Thoracic aorta endothelial cell (primary cell): ENCODE measurements at places on chromosomes 1 and 21. TPM values are rescaled to one million over a fixed set of nuclear protein-coding genes. Genes with fewer than 3 reads are reported as not detected.

The PLA2G2C gene
- not detected in 2 replicates for total RNA-seq

The SLC22A15 gene
- 0.27 and 0.50 TPM in 2 replicates for total RNA-seq

The IER5 gene
- total RNA-seq, result 17.6 and 19.4 TPM in 2 replicates

The SERPINC1 gene
- total RNA-seq, result not detected in 2 replicates

The FLAD1 gene
- total RNA-seq, result 21.6 and 22.3 TPM in 2 replicates

The RNF186 gene
- total RNA-seq, result not detected in 2 replicates

The CRYAA gene
- total RNA-seq, result not detected in 2 replicates

The PPT1 gene
- 88.6 and 132 TPM in 2 replicates for total RNA-seq

The GPN2 gene
- total RNA-seq, result 10.4 and 11.2 TPM in 2 replicates

The CD1D gene
- total RNA-seq, result not detected in 2 replicates

The SPOCD1 gene
- total RNA-seq, result 53.7 and 57.9 TPM in 2 replicates

The KIF21B gene
- 2.7 TPM in 2 replicates for total RNA-seq

The ANXA9 gene
- total RNA-seq, result not detected in 2 replicates

The RPE65 gene
- not detected in 2 replicates for total RNA-seq

The IL24 gene
- total RNA-seq, result not detected in 2 replicates

The COG2 gene
- total RNA-seq, result 26.6 and 27.3 TPM in 2 replicates

The ATP6V1G3 gene
- total RNA-seq, result not detected in 2 replicates

The RFX5 gene
- total RNA-seq, result 51.7 and 62.8 TPM in 2 replicates

The DCST2 gene
- total RNA-seq, result 0.29 TPM in 1 of 2 replicates, not detected in the other

The WDR47 gene
- 43.8 and 45.0 TPM in 2 replicates for total RNA-seq

The TENT5C gene
- 0.13 and 0.14 TPM in 2 replicates for total RNA-seq

The RNF223 gene
- total RNA-seq, result not detected in 2 replicates

The HRNR gene
- total RNA-seq, result not detected in 2 replicates

The SH3BGR gene
- 0.27 and 0.43 TPM in 2 replicates for total RNA-seq

The OR2L2 gene
- not detected in 2 replicates for total RNA-seq

The MRPS14 gene
- total RNA-seq, result 23.9 and 25.1 TPM in 2 replicates

The WNT4 gene
- 0.27 and 0.29 TPM in 2 replicates for total RNA-seq

The DIO1 gene
- not detected in 2 replicates for total RNA-seq

The HSF2BP gene
- 1.1 and 1.3 TPM in 2 replicates for total RNA-seq

The LCE1A gene
- total RNA-seq, result not detected in 2 replicates

The PPM1J gene
- 0.65 and 1.9 TPM in 2 replicates for total RNA-seq

The PER3 gene
- 2.2 and 3.5 TPM in 2 replicates for total RNA-seq

The PAQR6 gene
- 0.27 and 0.36 TPM in 2 replicates for total RNA-seq

The KRTAP21-3 gene
- total RNA-seq, result not detected in 2 replicates

The LACTBL1 gene
- not detected in 2 replicates for total RNA-seq

The CYP4A11 gene
- not detected in 2 replicates for total RNA-seq

The SPRR2A gene
- not detected in 2 replicates for total RNA-seq

The FRRS1 gene
- total RNA-seq, result 2.0 and 2.7 TPM in 2 replicates

The LRRC39 gene
- 0.43 and 0.53 TPM in 2 replicates for total RNA-seq

The RERE gene
- total RNA-seq, result 55.8 and 94.8 TPM in 2 replicates

The NEGR1 gene
- total RNA-seq, result 12.1 and 12.2 TPM in 2 replicates
